Stomach (tissue), 19 donors: ENCODE measurements at places on chromosomes 3 and 15. TPM values are rescaled to one million over a fixed set of nuclear protein-coding genes. Genes with fewer than 3 reads are reported as not detected.

DNA sequence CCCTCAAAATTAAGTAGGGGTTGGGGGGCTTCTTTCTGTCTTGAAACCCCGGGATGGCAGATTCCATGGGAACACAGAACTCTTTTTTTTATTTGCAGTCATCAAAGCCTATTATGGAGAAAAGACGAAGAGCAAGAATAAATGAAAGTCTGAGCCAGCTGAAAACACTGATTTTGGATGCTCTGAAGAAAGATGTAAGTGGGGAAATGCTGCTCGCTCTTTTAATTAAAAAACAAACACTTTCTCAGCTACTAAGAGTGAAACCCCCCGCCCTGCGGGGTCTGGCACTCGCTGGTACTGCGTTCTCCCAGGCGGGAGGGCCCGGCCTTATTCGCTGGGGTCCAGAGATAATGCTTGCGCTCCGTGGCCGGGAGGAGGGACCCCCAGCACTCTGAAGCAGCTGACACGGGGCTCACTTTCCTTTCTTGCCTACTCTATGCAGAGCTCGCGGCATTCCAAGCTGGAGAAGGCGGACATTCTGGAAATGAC lies 615 bp downstream of the HES1 start:
- DNase-seq = no peak

- no peak for DNase-seq
Measured at GRCh38 chr3:30770387-30770786, 124.1 kb downstream of the GADL1 start.

DNA sequence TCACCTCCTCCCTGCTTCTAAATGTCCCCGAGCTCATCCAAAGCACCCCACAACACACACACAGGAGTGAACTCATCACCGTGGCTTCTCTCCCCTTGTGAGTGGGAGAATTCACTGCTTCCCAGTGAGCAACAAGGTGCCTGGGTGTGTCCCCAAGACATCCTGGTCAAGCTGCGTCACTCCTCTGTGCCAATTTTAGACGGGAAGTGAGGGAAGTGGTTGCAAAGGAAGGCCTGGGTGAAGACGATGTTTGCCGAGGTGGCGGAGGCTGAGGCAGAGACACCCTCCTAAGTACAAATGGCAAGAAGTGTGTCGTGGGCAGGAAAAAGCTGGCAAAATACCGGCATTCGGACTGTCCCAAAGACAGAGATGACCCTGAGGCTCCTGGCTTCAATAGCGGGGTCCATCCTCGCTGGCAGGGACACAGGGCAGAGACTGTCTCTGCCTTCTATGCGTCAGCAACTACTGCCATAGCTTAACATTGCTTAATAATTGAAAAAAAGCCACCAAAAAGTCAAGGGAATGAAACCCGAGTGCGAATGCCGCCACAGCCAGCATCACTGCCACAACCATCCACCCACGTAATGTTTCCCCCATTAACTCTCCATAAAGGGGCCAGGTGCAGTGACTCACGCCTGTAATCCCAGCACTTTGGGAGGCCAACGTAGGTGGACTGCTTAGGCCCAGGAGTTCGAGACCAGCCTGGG lies 72.8 kb downstream of the VGLL4 start:
- no peak for DNase-seq

DNA sequence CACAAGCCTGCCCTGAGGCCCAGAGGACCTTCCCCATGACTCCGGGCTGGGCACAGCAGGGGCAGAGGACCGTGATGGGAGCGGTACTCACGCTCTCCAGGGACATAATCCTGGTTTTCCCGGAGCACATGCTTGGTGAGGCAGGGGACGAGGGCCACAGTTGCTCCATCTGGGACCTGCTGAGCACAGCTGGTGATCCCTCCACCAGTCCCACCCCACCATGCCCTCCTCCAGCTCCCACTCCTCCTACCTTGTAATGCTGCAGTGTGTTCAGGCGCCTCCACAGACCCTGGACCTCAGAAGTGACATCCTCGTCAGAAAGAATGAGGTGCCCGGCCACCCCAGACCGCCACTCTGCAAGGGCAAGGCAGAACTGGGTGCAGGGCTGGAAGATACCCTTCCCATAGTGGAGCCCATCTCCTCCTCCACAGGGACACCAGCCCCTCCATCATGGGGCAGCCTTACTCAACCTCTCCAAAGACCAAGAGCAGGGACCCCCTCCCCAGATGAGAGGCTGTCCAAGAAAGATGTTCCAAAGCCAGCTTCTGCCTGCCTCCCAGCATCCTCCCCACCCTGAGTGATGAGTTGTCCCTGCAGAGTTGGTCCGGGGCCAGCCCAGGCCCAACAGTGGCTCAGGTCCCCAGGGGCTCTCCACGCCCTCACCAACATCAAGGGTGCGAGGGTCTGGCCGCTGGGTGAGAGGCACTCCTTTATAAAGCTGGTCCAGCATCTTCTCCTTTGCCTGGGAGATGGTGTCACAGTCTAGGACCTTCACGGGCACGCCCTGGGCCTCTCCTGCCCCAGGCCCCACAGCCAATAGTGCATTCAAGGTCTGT lies 19.5 kb downstream of the PLXNB1 start:
- DNase-seq = peak; percentile 0

DNA sequence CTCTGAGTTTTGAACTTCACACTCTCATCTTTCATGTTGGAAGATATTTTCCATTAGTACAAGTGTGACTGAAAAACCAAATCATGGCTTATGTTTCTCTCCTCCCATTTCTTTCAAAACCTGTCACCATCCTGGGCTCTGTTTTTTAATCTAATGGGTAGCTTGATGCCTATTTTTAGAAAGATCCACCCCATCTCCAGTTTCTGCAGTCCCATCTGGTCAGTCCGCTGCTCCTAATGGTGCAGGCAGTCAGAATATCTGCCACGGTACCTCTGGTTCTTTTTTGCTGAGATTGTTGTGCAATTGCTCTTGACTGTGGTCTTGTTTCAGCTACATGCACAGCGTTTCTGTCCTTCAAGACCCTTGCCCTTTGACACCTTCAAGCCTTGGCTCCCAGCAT lies 240.9 kb upstream of the CADM2 start:
- no peak for DNase-seq

The GPR176 gene
- total RNA-seq = not detected

The INKA1 gene
- total RNA-seq = 3.3 TPM

The UNC13C gene
- total RNA-seq = 0.58 TPM
